ENCODE measurements at places on chromosomes 4 and X.

DNA sequence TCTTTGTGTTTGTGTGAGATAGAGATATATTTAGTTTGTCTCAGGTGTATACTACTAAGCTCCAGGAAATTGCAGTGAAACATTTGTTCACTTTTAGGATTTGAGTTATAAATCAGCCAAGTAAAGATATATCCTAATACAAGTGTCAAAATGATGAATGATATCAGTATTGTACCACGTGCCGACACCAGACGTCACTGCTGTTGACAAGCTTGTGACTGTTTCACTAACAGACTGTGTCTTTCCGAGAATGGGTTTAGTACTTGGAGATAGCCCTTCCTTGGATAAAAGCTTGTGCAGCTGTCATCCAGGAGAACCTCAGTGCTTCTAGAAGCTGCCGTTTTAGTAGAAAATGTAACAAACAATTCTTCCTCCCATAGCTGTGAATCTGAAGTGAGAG lies 343.3 kb downstream of the FBXO8 start:
- no peak for DNase-seq

DNA sequence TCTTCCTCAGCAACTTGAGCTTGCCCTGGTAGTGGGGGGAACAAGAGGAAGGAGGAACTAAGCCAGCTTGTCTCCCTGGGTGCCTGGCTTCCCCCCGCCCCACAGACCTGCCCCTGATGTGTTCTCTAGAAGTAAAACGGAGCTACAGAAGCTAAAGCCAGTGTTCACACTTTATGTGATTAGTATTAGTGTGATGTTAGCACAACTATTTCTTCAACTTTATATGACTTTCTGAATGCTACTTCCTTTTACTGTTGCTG lies 10.7 kb downstream of the RGS12 start:
- DNase-seq, result no peak

GRCh38 chrX:16186380-16187007 lies 19.2 kb downstream of the MAGEB17 start:
- DNase-seq, result no peak

DNA sequence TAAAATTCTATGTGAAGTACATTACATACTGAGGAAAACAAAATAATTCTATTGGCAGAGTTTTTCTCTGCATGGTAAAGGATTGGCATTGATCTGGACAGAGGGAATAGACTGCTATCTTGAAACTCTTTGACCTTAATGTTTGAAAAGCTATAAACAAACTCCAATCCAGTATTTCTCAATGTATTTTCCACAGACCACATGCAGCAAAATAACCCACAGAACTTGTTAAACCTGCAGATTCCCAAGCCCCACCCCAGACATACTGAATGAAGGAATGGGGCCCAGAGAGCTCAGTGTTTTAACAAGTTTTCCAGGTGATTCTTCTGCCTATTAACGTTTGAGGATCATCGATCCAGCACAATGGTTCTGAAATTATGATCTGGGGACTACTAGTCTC lies 15.7 kb downstream of the RNF128 start:
- DNase-seq, result no peak

- DNase-seq, result no peak
Measured at GRCh38 chrX:100863326-100863864, 10.8 kb downstream of the NOX1 start.

DNA sequence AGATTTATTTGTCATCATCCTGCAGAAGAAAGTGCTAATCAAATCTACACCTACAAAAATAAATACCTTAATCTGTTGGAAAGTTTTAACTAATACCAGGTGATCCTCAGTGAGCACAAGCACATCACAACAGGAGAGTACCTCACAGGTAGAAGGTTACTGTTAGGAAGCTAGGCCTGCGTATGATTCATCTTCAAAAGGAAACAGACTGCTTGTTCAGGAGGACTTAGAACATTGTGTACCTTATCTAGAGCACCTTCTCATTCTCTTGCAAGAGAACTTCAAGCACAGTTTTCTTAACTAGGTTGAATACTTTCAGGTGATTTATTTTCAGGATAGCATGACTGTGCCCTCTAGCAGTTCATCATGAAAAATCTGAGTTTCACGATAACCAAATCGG lies 54.2 kb downstream of the MND1 start:
- peak; percentile 6 for DNase-seq

- no peak for DNase-seq
Measured at GRCh38 chr4:98620087-98620784, 38.2 kb downstream of the TSPAN5 start.

DNA sequence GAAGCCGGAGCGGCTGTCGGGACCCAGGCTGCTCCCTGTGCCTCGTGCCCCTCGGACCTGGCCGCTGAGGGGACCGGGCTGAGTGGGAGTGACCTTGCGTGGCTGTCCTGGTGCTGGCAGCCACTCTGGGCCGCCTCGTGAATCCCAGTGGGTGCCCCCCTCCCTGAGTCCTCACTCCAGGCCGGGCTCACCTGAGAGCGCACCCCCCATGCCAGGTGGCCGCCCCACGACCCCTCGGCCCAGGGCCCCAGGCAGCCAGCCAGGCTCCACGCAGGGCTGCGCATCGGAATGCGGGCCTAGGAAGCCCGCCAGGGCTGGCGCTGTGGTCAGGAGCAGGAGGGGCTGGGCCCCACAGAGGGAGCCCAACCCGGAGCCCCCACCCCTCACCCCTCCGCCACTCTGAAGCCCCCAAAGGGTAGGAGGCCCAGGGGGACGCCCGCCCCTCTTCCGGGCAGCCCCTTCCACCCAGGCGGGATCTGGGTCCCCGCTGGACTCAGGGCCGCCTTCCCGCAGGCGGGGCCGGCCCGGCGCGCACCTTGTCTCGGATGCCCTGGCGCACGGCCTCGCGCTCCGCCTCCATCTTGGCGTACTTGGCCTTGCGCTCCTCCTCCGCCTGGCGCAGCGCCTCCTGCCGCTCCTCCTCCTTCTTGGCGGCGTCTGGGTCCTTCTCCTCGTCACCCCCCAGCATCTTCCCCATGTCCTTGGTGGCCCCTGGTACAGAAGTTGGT lies 33.9 kb downstream of the CPLX1 start:
- DNase-seq, result peak; percentile 35

DNA sequence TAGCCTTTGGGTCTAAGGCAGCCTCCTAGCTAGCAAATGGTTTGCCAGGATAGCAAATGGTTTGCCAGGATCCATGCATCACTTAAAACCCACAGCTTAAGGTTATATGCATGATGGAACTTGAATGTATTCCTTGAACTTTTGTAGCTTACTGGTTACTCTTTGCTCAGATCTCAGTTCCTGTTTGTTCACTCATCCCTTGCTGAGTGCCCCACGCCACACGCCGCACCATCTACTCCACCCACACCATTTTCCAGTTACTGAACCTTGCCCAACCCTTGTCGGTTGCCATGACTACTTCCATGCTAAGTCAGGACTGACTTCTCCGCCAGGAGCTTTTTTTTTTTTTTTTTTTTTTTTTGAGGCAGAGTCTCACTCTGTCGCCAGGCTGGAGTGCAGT lies 29.5 kb upstream of the XIAP start:
- no peak for DNase-seq

DNA sequence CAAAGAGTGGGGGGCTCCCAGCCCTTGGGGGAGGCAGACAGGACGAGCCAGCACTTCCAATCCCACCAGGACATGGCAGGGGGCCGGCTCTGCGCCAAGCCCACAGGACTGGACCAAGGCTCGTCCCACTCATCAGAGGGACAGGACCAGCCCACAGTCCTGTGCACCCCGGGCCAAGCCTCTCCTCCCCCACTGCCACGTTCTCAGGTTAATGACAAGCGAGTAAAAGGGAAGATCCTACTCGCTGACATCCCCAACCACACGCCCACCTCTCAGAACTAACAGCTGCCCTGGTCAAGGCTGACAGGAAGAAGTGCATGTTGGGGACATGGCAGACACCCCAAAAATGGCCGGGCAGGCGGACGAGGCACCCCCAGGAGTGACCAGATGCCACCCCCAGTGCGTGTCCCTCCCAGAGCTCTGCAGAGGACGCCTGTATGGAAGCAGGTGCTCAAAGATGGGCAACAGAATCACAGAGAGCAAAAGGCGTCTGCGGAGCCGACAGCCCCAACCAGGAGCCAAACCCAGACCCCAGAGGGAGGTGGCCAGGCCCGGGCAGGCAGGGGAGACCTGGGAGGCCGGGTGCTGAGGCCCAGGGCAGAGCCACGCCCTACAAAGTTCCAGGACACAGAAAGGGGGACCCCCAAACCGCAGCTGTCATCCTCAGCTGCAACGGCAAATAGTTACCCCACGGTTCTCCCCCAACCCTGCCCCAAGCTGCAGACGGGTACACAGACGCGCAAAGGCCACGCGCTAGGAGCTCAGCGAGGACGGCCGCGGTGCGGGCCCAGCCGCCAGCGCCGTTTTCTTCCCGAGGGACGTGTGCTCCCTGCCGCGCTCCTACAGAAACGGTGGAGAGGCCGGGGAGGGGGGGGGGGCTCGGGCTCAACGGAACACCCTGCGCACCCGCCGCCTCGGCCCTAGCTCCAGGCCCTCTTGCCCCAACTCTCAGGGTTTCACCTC lies 1.7 kb downstream of the CTBP1 start:
- no peak for DNase-seq

DNA sequence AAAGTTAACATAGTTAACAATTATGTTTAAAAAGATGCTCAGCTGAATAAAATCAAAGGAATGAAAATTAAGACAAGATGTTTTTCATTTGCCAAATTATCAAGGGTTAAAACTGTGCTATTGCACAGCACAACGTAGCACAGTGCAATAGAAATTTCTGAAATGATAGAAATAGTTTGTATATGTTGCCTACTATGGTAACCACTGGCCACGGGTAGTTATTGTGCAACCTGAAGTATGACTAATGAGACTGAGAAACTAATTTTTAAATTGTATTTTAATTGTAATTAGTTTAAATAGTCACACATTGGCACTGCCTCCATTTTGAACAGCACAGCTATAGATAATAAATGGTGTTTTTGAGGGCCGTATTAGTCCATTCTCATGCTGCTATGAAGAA lies 343.1 kb upstream of the FAM241A start:
- no peak for DNase-seq

- no peak for DNase-seq
Measured at GRCh38 chr4:168259096-168259495, 59.5 kb downstream of the DDX60 start.
